Muscle of arm (tissue), 14 donors: ENCODE measurements at places on chromosomes 13 and 19. TPM values are rescaled to one million over a fixed set of nuclear protein-coding genes. Genes with fewer than 3 reads are reported as not detected.

DNA sequence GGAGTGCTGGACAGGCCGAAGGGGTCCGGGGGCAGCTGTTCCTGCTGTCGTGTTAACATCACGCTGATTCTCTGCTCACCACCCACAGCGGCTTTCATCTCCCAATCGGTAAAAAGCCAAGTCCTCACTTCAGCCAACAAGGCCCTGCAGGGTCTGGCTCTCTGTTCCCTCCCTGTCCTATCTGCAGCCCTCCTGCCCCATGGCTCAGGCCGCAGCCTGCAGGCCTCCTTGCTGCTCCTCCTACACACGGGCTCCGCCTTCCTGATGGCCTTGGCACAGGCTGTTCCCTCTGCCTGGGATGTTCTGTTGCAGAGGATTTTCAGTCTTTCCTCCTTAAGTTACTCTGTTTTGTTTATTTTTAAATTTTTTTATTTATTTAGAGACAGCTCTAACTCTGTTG lies 22.2 kb downstream of the FUZ start:
- DNase-seq, result no peak

DNA sequence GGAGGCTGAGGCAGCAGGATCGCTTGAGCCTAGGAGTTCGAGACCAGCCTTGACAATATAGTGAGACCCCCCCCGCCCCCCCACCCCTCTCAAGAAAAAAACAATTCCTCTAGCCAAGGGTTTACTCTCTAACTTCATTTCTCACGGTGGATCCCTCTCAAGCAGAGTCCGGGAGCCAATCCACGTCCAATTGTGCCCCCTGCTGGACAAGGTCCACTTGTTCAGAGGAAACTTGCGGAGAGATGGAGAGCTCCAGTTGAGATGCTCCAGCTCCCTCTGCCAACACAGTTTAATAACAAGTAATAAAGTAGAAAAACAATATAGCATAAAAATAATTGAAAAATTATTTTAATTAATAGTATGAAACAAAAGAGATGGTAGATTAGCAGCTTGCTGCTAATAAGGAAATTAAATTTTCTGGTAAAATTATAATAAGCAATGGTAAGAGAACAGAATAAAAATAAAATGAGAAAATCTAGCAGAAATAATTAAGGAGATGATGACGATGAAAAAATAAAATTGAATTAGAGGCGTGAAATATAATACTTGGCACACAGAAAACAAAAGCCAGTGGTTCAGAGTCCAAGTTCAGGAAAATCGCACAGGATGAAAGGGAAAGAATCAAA lies 14.5 kb upstream of the SIGLEC14 start:
- DNase-seq, result peak; percentile 77

DNA sequence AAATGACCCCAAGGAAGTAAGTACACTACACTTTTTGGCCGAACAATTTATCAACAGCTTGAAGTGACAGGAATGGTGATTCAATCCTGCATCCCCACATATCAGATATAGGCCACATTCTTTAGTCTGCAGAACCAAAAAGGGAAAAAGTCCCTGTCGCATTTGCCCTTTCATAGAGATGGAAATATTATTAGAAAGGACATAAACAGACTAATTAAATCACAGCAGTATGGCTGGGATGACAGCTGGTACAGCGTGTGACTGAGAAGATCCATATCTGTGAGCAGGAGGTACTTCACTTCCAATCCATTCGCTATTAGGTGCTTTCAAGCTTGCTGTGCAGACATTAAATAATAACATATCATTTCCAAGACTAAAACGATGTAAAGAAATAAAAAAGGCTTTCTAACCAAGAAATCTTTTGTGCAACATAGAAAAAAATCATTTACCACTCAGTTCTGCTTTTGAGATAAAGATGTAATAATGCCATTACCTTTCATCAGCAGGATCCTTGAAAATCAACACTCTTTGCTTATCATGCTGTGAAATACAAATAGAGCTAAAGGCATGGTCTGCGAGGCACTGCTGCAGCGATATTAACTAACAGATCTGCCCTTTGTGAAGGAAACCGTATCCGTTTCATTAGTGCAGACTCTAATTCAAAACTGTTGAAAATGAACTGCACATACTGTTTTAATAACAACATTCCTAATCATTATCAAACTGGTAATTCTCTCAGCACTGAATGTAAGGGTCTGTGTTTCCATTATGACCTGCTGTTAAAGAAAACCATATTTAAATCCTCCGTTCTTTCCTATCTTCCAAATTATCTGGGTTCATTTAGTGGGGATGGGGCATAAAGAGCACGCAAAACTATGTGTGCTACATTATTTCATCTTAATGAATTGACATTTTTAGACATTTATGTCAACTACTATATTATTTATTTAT lies 245.6 kb downstream of the DACH1 start:
- no peak for DNase-seq

GRCh38 chr13:51048616-51049015 lies 62.5 kb downstream of the C13orf42 start:
- no peak for DNase-seq

- peak; percentile 85 for DNase-seq
These were observed at the start of gene SLC44A2 for GRCh38 chr19:10625003-10625761. Gene SLC44A2, plus strand, starts transcription at chr19:10625553. Its CDS starts 81 bp downstream, at chr19:10625634.

GRCh38 chr13:83498481-83499190 lies 383.6 kb downstream of the SLITRK1 start:
- DNase-seq, result no peak

DNA sequence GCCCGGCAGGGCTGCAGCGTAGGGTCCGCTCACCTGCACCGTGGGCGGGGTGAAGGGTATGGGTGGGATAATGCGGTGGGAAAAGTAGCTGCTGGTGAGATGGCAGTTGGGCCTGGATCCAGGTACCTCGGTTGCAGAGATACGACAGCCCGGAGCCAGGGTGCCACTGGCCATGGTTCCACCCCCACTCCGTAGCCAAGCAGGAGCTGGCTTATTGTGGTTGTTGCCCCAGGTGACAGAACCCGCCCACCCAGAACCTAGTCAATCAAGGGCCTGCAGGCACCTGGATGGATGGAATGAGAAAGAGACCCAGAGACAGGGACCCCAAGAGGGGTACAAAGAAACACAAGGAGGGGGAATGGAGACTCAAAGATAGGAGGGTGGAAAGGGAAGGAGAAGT lies 3.5 kb upstream of the LHB start:
- no peak for DNase-seq

GRCh38 chr19:1883784-1884183 lies 1.5 kb downstream of the ABHD17A start:
- no peak for DNase-seq

Gene OR7G1
- polyA plus RNA-seq, result not detected

Gene CGB8
- polyA plus RNA-seq, result 0.27 TPM

Gene SMG9
- polyA plus RNA-seq, result 35.0 TPM
